ENCODE measurements at places on chromosomes 12 and 14.

GRCh38 chr12:89709995-89710872 lies 1.6 kb upstream of the ATP2B1 start:
- no peak for DNase-seq

DNA sequence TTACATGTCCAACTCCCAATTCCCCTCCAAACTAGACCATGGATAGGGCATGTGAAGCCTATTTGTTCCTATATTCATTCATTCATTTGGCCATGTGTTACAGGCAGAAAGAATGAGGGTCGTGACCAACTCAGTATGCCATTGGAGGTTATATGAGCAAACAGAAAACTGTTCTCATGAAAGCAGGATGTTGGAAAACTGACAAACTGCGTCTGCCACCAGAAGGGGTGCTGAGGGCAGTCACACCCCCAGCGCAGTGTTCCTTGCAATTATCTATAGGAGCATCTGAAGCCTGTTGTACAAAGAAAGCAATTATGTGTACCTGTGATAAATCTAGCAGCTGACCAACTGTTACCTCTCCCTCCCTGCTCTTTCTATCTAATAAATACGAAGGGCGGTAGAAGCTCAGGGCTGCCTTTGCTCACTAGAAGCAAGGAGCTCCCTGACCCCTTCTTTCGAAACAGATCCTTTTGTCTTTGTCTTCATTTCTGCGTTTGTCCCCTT lies 21.1 kb downstream of the ENTPD5 start:
- DNase-seq = no peak

DNA sequence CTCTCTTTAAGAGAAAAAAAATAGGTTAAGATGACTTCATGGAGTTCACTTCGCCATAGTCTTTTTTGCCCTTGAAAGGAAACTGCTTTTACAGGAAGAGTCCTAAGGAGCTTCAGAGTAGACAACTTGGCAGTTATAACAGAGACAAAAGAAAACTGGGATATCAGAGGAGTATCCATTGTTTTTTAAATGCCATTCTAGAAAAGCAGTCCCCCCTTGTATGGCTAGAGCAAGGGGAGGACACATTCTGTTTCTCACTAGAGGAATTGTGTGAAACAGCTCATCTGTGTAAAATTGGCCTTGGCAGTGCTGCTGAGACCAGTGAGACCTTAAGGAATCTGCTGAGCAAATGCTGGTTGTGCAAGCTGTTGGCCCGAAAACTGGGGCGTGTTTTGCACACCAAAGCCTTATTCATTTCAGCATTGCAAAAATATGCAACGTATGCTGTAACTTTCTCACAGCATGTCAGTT lies 128.0 kb downstream of the GPR135 start:
- no peak for DNase-seq

DNA sequence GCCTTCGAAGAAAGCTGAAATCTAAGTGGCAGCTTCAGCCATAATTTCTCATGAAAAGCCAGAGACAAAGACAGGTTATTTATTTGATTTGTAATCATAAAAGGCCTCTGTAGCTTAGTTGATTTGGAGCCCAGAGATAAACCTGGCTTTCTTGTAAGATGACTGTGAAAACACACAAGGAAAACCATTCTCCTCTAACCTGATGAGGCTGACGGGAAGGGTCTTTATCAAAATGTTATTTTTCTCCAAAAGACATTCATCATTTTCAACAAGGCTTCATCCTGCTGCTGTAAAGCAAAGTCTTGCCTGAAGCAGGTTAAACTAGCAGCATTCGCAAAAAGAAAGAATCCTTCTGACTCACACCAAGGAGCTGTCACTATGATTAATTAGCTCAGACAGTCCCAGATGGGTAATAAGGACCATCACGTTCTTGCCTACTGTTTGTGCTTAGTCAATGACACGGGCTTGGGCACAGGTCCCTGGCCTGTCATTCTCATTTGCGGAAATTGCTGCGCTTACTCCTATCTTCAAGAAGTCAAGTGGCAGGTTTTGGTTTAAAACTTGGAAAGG lies 286.6 kb downstream of the C12orf75 start:
- DNase-seq = no peak

DNA sequence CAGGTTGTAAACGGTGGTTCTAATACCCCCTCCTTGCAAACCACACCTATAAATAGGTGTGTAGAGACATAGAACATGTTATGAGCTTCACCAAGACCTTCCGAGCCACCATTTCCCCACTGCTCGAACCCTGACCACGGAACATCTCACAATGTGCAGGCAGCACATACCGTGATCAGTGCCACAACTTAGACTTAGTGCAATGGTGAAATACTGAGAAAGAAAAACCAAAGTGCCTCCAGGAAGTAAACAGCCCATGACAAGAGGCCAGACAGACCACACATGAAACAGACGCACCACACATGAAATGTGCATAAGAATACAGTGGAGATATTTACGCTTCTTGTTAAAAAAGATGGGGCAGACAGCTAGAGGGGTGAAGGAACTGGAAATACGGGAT lies 166.9 kb upstream of the CCND2 start:
- no peak for DNase-seq
